HL-60 (cell line): ENCODE measurements at places on chromosomes 5 and 9.
A peak's percentile ranks its signal among the peaks of the same experiment; 100 is the strongest.

DNA sequence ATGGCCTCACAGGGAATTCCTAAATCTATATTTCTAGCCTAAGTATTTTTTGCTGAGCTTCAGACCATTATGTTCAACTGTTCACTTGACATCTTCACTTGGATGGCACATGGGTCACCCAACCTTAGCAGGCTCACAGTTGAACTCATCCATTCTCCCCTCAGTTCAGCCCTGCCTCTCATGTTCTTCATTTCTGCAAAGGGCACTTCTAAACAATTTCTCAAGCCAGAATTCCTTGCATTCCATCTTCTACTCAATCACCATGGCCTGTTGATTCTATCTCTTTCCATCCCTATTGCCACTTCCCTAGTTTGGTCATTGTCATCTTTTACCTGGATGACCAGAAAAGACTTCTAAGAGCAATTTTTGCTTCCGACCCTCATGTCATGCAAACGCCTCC is 7.3 kb upstream of the RGS3 start:
- DNase-seq, result no peak

GRCh38 chr5:144024545-144024944 is 145.9 kb downstream of the YIPF5 start:
- no peak for DNase-seq

DNA sequence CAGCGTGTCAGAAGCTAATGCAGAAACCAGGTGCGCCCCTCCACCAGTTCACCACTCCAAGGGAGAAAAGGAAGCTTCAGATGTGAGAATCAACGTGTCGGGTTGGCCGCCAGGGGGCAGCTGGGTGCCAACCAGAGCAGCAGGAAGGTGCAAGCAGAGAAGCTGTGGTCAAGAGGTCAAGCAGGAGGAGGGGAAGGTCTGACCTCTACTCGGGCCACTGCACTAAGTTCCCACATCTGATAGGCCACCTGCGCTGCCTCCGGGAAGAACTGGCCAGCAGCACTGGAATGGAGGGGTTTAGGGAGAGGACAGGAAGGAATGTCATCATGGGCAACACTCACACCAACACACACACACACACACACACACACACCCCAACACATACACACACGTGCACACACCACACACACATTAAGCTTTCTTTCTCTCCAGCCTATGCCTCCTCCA is 31.4 kb downstream of the ANXA6 start:
- peak; percentile 72 for DNase-seq

GRCh38 chr5:170327168-170327567 is 29.6 kb upstream of the LCP2 start:
- DNase-seq, result no peak

DNA sequence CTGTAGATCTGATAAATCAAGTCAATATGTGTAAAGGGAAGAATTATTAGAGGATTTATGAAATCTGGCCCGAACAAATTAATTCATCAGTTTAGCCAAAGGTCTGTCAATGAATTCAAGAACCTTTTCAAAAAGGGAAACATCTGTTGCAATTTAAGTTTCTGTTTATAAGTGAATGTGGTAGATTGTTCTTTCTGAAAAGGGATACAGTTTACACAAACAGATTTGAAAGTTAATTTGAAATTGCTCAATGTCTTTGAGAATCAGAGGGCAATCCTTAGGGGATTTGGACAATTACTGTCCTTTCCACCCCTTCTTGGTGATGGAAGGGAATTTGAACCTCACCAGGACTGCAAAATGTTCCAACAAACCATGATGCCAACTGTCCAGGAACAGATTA is 29.7 kb upstream of the ERCC6L2 start:
- no peak for DNase-seq

GRCh38 chr5:101720033-101720432 is 576.1 kb downstream of the SLCO4C1 start:
- no peak for DNase-seq

DNA sequence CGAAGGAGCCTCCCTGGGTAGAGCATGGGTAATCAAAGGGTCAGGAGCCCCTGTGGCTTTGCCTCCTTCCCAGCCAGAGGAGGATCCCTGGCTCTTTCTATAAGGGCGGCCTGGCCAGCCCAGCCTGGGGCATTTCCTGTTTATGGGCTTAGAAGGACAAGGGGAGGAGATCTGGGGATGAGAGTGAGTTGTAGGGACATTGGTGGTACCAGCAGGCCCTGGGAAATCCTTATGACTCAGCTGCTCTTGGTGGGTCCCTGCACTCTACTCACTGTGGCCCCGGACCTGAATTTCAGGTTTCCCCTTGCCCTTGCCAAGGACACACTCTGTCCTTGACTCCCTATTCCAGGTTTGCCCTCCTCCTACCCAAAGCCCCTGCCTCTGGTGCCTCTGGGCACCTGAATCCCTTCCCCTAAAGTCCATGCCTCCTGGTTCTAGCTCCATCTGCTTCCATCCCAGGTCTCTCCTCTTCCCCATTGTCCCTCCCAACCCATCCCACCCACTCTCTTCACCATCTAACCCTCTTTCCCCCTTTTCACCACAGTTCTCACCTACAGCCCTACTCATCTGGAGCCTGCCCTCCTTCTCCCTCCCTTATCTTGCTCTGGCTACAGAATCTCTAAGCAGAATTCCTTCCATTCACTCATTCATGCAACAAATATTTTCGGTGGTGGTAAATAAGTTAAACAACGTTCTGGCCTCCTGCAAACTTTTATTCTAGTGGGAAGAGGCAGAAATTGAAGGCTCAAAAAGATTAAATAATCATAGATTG is 34.9 kb downstream of the PCDH1 start:
- no peak for DNase-seq

DNA sequence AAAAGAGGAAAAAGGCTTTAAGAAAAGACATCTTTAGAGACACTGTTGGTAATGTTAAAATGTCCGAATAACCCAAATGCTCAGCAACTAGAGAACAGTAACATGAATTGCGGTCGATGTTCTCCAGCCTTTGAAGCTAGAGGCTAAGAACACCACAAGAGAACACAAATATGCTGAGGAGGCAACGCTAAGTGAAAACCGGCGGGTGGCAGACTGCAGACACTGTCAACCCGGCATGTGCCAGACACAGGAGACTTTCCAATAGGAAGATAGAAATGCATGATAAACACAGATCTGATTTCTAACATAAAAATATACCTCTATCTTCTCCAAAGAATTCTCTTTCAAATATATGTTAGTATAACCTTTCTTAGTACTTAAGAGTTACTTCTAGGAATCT is 18.4 kb upstream of the DDX41 start:
- no peak for DNase-seq

DNA sequence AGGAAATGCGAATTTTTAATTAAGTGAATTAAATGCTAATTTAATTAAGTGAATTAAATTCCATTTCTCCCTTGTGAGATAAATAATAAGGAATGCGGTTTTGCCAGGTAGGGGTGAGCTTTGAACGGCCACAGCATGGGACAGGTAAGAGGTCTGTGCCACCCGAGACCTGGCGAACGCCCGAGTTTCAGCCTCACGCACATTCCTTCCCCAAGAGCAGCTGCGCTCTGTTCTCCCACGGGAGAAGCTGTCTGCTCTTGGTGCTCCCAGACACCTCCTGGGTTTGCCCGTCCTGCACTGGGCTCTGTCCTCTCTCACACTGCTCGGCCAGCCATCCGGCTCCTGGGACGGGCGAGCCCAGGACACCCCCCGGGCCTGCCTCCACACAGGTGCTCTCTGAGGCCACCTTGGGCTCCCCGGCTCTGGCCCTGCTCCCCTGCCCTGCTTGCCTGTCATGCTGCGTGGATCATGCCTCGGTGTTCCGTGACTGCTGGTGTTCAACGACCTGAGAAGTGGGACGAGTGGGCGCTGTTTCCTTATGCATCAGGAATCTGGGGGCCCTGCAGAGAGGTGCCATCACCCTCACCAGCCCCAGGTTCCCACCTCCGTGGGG is 13.7 kb upstream of the CAMSAP1 start:
- no peak for DNase-seq

DNA sequence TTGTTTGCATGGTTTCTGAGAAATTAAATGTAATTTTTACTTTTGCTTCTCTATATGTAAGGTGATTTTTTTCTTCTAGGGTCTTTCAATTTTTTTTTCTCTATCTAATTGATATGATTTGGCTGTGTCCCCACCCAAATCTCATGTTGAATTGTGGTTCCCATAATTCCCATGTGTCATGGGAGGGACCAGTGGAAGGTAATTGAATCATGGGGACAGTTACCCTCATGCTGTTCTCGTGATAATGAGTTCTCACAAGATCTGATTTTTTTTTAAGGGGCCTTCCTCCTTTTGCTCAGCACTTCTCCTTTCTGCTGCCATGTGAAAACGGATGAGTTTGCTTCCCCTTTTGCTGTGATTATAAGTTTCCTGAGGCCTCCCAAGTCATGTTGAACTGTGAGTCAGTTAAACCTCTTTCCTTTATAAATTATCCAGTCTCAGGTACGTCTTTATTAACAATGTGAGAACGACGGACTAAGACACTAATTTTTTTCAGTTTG is 150.8 kb downstream of the MTRR start:
- DNase-seq, result peak; percentile 70

GRCh38 chr5:77170-77501 is 14.8 kb upstream of the PLEKHG4B start:
- no peak for DNase-seq

DNA sequence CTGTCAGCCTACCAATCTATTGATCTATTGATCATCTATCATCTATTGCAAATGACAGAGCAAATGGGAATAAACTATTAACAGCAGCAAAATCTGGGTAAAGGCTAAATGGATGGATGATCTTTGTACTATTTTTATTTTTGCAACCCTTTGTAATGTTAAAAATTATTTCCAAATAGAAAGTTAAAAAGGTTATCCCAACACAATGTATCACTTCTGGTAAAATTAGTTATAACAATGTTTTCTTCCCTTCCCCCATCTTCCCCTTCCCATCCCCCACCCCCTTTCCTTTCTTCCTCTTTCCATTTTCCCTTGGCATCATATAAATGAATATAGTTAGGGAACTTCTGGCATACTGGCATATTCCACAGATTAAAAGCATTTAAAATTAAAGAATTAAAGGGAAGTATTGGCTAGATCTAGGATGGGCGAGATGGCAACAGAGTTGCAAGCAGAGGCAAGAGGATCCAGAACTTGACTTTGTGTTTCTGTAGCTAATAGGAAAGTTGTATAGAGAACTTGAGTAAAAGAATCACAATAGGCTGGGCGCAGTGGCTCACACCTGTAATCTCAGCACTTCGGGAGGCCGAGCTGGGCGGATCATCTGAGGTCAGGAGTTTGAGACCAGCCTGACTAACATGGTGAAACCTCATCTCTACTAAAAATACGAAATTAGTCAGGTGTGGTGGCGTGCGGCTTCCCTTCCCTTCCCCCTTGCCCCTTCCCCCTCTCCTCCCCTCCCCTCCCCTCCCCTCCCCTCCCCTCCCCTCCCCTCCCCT is 66.6 kb upstream of the TAF11L2 start:
- DNase-seq, result no peak

DNA sequence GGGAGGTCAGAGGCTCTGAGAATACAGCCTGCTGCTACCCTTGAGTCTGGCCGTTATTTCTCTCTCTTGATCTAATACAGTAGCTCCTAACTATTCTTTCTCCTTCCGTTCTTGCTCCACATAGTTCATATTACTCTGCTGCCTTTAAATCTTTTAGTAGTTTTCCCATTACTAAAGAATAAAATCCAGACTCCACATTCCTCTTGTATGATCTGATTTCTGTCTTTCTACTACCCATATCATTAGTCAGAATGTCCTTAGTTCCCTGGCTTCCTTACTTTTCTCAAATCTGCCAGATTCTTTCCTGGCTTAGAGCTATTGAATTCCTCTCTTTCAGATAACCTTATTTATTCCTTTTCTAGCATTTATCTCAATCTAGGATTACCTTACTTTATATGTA is 40.0 kb downstream of the MARCHF6 start:
- no peak for DNase-seq

- DNase-seq, result no peak
These were observed 74.8 kb upstream of the PIK3R1 start for GRCh38 chr5:68140763-68141162.

DNA sequence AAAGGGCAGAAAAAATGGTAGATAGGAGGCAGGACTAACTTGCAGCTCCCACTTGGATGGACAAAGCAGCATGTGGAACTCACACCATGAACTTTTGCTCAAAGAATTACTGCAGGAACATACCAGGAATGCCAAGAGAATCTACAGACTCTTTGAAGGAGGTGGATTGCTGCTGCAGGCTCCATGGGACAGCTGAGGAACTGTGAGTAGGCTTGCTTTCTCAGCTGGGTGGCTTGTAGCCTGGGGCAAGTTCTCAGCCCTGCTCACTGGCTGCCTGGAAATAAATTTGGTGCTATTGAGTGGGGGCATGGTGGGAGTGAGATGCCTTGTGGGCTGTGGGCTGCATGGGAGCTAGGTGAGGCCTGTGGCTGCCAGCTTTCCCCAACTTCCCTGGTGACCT is 574.5 kb downstream of the PRELID2 start:
- DNase-seq, result no peak

DNA sequence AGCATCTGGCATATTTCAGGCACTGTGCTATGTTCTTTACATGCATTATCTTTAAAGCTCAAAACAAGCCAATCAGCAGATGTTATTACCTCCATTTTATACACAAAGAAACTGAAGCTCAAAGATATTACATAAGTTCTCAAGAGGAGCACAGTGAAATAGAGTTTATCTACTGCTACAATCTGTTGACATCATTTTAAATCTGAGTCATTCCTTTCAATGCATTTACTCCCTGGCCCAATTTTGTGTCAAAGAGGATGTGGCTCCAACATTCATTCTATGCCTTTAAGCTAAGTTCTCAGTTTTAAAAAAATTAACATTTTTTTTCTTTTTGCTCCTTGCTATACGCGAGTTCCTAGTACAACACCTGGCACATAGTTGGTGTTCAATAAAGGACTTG is 486.3 kb upstream of the ZNF462 start:
- no peak for DNase-seq

- no peak for DNase-seq
These were observed 69.8 kb upstream of the RAI14 start for GRCh38 chr5:34586117-34586885.

GRCh38 chr5:14431534-14431933 is 150.1 kb upstream of the OTULINL start:
- no peak for DNase-seq

- DNase-seq, result no peak
These were observed 272.2 kb upstream of the IRX2 start for GRCh38 chr5:3023656-3024055.

- DNase-seq, result no peak
These were observed 711.4 kb downstream of the EFNA5 start for GRCh38 chr5:106959387-106959786.

DNA sequence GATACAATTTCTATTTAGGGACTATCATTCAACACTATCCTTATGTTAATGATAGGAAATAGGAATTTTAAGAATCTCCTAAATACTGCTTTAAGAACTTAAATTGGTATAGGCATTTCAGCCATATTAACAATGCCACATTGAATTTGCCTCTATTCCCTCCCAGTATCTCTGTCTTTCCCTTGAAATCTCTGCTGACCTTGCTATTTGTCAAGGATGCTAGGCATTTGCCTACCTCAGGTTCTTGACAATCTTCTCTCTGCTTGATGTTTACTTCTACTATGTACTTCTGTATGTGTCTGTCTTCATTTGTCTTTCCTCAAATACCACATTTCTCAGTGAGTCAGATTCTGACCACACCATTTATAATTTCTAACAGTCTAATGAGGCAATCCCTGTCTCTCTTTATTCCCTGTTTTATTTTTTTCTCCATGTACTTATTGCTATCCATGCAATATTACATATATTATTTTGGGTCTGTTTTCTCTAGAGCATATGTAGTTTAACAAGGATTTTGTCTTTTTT is 1461.4 kb upstream of the CDH9 start:
- DNase-seq, result no peak

- no peak for DNase-seq
These were observed 18.3 kb downstream of the RICTOR start for GRCh38 chr5:39055768-39056398.

GRCh38 chr5:110957934-110958333 is 113.6 kb upstream of the TSLP start:
- no peak for DNase-seq

GRCh38 chr9:134961331-134962064 is 43.8 kb upstream of the FCN1 start:
- DNase-seq, result no peak
